Stimulated activated naive B cell treated with anti-CD40 and anti-IgM and Interleukin-4, amounts not matched to agents 10 μg/mL and 1 μg/mL and 100 μg/mL, for 72 hours (primary cell): ENCODE measurements at places on chromosomes 2 and 18.

GRCh38 chr18:32358075-32358474 is 112.6 kb downstream of the GAREM1 start:
- no peak overlapping the region for H3K4me3 ChIP-seq
- no peak overlapping the region for H3K27ac ChIP-seq
- no peaks in the 10 kb centered on the region for H3K36me3 ChIP-seq
- no peaks in the 10 kb centered on the region for H3K27me3 ChIP-seq
- H3K4me1 ChIP-seq = no peaks in the 10 kb centered on the region

- peaks cover 44% of the 10 kb centered on the region for H3K4me1 ChIP-seq
- no peak for DNase-seq
- H3K27ac ChIP-seq = peak overlapping the region; percentile 100
- no peaks in the 10 kb centered on the region for H3K27me3 ChIP-seq
Measured at GRCh38 chr2:159712929-159713420, 669 bp downstream of the MARCHF7 start.

- no peaks in the 10 kb centered on the region for H3K36me3 ChIP-seq
- H3K4me3 ChIP-seq = no peak overlapping the region
- no peaks in the 10 kb centered on the region for H3K4me1 ChIP-seq
Measured at GRCh38 chr18:47800248-47800647, 130.2 kb downstream of the SMAD2 start.

DNA sequence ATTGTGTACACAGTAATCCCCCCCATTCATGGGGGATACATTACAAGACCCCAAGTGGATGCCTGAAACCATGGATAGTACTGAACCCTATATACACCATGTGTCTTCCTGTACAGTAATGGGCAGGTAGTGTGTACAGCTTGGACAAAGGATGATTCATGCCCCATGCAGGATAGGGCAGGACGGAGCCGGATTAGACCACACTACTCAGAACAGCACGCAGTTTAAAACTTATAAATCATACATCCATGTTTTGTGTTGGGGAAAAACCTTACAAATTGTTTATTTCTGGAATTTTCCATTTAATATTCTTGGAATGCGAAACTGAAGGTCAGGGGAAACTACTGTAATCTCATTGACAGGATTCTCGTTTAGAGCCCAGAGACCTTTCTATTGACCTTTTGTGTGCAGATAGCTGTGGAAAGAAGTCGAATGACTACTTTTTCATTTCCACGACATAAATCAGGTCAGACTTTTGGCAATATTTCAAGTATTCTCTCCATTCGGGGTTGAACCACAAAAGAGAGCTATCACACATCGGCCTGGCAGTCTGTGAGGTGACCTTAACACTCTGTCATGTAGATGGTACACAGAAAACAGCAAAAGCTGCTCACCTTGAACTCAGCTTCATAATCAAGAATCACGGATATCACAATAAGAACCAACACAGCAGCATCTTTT is 9.9 kb upstream of the YPEL5 start:
- no peak overlapping the region for H3K4me3 ChIP-seq
- H3K36me3 ChIP-seq = no peaks in the 10 kb centered on the region
- H3K27me3 ChIP-seq = no peaks in the 10 kb centered on the region
- no peak for DNase-seq

DNA sequence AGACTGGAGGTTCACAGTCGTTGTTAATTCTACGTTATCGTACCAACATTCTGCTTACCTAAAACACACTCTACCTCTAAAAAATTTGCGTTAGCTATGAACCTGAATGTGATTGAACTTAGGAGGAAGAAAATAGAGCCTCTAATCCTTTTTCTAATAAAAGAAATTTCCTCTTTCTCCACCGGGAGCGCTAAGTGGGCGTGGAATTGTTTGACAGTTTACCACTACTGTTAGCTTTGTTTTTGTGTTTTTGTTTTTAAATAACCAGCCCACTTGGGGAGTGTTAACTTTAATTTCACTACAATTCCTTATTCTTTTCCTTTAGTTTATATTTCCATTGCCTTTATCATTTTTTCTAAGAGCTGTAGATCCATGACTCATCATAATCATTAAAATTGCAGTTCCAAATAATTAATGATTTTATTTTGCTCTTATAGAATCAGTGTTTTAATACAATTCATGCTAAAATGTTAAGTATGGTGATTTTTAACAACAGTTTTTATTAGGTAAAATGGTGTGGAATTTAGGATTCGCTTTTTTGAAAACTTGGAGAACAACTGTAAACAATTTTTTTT is 55.0 kb upstream of the ITM2C start:
- no peak overlapping the region for H3K27ac ChIP-seq
- no peak overlapping the region for H3K4me3 ChIP-seq
- peaks cover 15% of the 10 kb centered on the region for H3K4me1 ChIP-seq
- H3K36me3 ChIP-seq = peaks cover 24% of the 10 kb centered on the region

DNA sequence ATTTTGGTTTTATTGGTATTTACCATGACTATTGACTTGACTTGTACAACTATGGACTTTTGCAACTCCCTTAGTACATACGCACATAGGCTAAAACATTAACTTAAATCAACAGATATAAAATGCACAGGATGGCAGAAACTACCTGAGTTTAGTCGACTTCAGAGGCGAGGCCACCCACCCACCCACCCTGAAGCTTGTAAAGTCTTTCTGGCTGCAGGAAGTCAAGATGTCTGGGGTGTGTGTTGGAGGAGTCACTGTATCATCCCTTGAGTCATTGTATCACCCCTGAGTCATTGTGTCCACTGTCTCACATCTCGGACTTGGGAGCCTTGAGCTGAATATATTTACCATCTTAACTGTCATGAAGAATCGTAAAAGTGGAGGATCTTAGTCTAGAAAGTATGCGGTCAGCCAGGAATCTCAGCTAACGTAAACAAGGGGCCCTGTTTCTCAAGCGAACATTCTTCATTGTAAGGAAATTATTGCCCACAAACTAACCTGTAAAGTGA is 140.0 kb upstream of the ST6GAL2 start:
- H3K4me1 ChIP-seq = no peaks in the 10 kb centered on the region
- H3K27ac ChIP-seq = no peak overlapping the region
- DNase-seq = no peak
- H3K27me3 ChIP-seq = no peaks in the 10 kb centered on the region
- no peaks in the 10 kb centered on the region for H3K36me3 ChIP-seq

DNA sequence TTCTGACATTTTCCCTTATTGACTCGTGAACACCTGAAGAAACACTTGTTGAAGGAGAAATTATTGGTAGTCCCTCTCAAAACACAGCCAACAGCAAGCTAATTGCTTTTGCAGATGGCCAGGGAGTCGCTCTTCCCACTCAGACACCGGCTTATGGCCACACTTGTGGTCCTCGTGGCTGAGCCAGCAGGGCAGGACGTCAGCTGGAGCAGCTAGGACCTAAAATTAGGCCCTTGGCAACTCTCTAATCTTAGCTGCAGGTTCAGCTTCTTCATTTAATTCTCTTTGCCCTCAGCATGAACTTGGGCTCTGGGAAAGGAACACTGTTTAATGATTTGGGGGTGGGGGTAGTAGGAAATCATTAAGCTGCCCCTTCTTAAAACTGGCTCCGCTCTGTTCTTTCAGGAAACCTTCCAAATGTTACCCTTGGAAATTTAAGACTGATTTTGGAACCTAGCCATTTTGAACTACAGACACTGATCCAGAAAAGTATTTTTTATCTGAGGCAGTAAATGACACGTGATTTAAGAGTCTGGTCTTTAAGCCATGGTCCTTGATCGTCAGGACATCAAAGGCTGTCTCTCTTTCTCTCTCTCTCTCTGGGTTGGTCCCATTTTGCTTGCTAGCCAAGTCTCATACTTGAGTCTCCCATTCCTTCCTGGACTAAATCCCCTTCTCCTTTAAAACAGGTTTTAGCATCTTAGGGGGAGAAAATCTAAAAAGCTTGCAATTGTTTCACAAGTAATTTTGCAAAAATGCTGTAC is 77.5 kb downstream of the CDK15 start:
- H3K4me3 ChIP-seq = no peak overlapping the region
- H3K27ac ChIP-seq = no peak overlapping the region
- DNase-seq = no peak
- H3K4me1 ChIP-seq = peaks cover 22% of the 10 kb centered on the region
- no peaks in the 10 kb centered on the region for H3K36me3 ChIP-seq

DNA sequence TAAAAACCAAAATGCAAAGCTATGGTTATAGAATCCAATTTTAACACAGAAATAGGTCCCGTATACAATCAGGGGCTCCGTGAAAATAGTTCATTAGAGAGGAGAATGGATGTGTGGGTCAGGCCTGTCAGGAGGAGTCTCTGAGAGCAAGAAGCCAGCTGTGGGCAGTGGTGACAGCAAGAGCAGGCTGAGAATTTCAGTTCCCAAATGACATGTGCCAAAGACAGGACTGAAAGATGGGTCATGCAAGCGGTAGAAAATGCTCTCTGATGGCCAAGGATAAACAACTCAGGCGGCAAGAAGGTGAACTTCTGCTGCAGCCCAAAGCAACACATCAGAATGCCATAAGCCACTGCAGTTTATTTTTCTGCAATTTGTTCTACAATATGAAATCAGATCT is 100.4 kb downstream of the CCDC141 start:
- no peak overlapping the region for H3K27ac ChIP-seq
- peaks cover 7% of the 10 kb centered on the region for H3K36me3 ChIP-seq
- H3K27me3 ChIP-seq = no peaks in the 10 kb centered on the region
- no peak overlapping the region for H3K4me3 ChIP-seq

GRCh38 chr18:58148954-58149471 is 105.0 kb downstream of the NEDD4L start:
- H3K4me1 ChIP-seq = no peaks in the 10 kb centered on the region
- no peak overlapping the region for H3K27ac ChIP-seq
- DNase-seq = no peak
- H3K36me3 ChIP-seq = no peaks in the 10 kb centered on the region

DNA sequence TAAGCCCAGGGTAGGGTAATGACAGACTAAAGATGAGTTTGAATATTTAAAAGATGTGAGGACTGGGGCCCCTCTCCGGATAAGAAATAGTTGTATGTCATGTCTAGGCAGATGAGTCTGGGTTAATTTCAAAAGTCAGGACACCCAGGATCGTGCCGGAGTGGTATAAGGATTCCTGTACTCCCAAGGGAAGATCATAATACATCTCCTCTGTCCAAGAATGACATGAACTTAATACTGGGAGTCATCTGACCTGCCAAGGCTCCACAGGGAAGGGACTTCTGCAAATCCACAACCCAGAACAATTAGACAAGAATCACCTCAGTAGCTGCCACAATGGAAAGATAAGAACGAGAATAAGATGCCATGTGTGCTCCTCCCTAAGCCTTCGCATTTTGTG is 17.1 kb downstream of the RPRM start:
- peaks cover 14% of the 10 kb centered on the region for H3K27me3 ChIP-seq
- no peaks in the 10 kb centered on the region for H3K36me3 ChIP-seq
- DNase-seq = no peak

- DNase-seq = no peak
- peaks cover 6% of the 10 kb centered on the region for H3K36me3 ChIP-seq
- H3K27ac ChIP-seq = no peak overlapping the region
- H3K4me3 ChIP-seq = no peak overlapping the region
- no peaks in the 10 kb centered on the region for H3K27me3 ChIP-seq
Measured at GRCh38 chr2:102789349-102790090, 27.7 kb downstream of the TMEM182 start.

DNA sequence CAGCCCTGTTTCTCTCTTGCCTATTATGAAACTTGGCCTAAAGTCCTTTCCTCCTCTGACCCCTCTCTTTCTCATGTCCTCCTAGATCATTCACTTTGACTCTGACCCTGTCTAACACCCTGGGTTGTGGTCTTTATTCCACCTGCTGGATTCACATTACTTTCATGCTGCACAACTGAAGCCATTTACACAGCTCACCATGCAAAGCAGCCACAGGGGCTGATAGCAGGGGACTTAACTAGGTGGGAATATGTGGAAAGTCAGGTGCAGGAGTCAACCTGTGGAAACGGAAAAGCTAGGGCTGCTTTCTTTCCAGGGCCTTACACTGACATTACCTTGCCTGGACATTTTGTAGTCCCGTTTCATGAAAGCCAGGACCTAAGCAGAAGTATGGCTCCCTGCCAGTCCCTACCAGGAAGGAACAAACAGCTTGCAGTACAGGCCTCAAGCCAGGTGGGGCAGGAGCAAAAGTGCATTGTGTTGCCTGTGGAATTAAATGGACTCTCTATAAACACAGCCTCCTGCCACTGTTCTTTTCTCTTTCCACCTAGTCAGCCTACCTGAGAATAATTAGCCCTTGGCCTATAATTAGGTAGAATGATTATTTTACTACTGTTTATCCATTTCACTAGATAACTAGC is 11.8 kb downstream of the MAPRE3 start:
- no peak overlapping the region for H3K27ac ChIP-seq
- H3K4me1 ChIP-seq = no peaks in the 10 kb centered on the region
- peaks cover 23% of the 10 kb centered on the region for H3K27me3 ChIP-seq

- H3K4me3 ChIP-seq = no peak overlapping the region
- H3K27me3 ChIP-seq = peaks cover 4% of the 10 kb centered on the region
- H3K36me3 ChIP-seq = no peaks in the 10 kb centered on the region
- no peak overlapping the region for H3K27ac ChIP-seq
Measured at GRCh38 chr2:172461591-172462372, 34.4 kb downstream of the ITGA6 start.

GRCh38 chr2:10058251-10059015 is 15.1 kb downstream of the KLF11 start:
- H3K36me3 ChIP-seq = peaks cover 21% of the 10 kb centered on the region
- no peak overlapping the region for H3K4me3 ChIP-seq

DNA sequence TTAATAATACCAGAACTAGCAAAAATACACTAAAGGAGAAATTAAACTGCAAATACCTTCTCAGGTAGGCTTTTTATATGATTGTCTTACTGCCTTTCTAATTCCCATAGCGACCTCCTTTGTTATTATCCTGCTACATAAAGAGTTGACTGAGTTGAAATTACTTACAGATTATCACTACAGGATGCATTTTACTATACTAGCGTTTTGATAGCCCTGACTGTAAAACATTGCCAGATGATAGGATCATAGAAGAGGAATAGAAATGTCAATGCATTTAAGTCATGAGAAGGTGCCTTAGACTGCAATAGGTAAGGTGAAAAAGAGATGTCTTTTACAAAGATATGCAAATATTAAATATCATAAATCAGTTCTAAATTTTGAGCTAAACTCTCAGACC is 639.7 kb downstream of the NRXN1 start:
- H3K36me3 ChIP-seq = no peaks in the 10 kb centered on the region
- no peak overlapping the region for H3K27ac ChIP-seq
- DNase-seq = no peak
- no peaks in the 10 kb centered on the region for H3K4me1 ChIP-seq

- H3K4me1 ChIP-seq = peaks cover 16% of the 10 kb centered on the region
- DNase-seq = no peak
- H3K4me3 ChIP-seq = no peak overlapping the region
- peaks cover 14% of the 10 kb centered on the region for H3K36me3 ChIP-seq
Measured at GRCh38 chr2:105974812-105975211, 219.3 kb downstream of the UXS1 start.
